Cardiac muscle cell (in vitro differentiated cells and primary cell): ENCODE measurements at places on chromosomes 2 and 18. TPM values are rescaled to one million over a fixed set of nuclear protein-coding genes. Genes with fewer than 3 reads are reported as not detected.

The UGT1A10 gene
- total RNA-seq: not detected in 2 replicates

GRCh38 chr2:216139884-216140283 lies 30.7 kb downstream of the XRCC5 start:
- no peaks in the 10 kb centered on the region for H3K4me1 ChIP-seq
- peak overlapping the region; percentile 8 for H3K27ac ChIP-seq
- no peak for DNase-seq
- H3K36me3 ChIP-seq: peaks cover 72% of the 10 kb centered on the region
- no peak overlapping the region for H3K4me3 ChIP-seq

DNA sequence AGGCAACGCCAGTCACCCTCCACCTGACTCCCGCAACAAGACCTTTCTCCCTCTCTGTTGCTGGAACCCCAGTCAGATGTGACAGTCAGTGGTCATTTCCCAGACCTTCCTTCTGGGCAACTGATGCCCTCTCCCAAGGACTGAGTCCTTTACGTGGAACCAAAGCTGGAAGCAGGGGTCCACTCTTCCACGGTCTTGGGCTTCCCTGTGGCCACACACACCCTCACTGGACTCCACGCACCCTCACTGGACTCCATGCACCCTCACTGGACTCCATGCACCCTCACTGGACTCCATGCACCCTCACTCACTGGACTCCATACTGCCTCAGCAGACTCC lies 7.1 kb downstream of the PTMA start:
- no peak for DNase-seq
- peaks cover 21% of the 10 kb centered on the region for H3K36me3 ChIP-seq
- H3K27me3 ChIP-seq: no peaks in the 10 kb centered on the region

DNA sequence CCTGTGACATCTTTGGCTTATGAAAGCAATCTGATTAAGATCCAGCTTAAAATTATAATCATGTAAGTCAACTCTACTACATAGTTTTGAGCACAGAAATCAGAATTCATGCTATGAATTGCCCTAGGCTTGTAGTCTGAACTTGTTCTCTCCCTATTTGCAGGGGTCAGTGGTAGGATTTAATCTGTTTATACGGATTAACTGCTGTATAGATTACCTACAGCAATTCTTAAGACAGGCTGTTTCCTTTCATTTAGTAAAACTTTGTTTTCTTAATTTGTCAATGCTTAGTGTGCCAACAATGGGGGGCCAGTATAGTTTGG lies 287.9 kb downstream of the PDE11A start:
- H3K36me3 ChIP-seq: no peaks in the 10 kb centered on the region
- H3K27me3 ChIP-seq: no peaks in the 10 kb centered on the region
- H3K27ac ChIP-seq: no peak overlapping the region
- H3K4me1 ChIP-seq: no peaks in the 10 kb centered on the region
- no peak overlapping the region for H3K4me3 ChIP-seq

- no peaks in the 10 kb centered on the region for H3K36me3 ChIP-seq
- H3K27ac ChIP-seq: no peak overlapping the region
Observed at GRCh38 chr2:68418855-68419254, 48.2 kb downstream of the FBXO48 start.
